Amniotic stem cell (primary cell): ENCODE measurements at places on chromosomes 3 and 15.

- peak; percentile 11 for DNase-seq
Measured at GRCh38 chr3:81728766-81729544, 32.5 kb downstream of the GBE1 start.

DNA sequence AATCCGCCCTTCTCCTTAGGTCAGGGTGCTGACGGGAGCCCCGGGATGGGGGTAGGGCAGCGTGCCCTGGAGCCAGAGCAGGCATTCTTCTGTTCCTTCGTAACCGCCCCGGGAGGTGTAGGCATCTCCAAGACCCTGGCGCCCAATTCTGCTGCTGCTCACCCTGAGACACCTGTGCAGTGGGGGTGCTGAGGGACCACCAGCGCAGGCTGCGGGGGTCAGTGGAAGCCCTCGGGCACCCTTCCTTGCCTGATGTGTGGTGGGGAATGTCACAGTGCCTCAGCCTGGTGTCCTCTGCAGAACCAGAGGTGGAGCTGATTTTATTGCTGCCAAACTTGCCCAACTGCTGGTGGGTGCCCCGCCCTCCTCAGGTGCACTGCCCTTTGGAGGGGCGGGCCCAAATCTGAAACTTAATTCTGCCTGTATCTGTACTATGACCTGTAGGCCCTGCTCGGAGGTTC, 7.3 kb downstream of the CSK start:
- DNase-seq = no peak

DNA sequence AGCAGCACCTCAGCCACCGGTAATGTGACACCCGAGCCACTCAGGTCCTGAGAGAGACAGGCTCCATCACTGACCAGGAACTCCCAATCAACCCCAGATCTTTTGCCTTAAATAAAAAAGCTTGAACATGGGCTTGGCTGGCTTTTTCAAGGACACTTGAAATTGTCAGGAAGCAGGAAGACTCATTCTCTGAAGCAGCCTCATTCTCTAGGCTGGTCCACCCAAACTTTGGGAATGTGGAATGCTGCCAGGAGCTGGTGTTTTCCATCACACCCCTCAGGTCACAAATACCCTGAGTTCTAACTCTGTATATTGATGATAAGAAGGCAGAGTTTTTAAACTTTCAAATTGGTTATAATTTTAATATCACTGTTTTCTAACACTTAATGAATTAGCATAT, 17.0 kb downstream of the CXCR6 start:
- no peak for DNase-seq

DNA sequence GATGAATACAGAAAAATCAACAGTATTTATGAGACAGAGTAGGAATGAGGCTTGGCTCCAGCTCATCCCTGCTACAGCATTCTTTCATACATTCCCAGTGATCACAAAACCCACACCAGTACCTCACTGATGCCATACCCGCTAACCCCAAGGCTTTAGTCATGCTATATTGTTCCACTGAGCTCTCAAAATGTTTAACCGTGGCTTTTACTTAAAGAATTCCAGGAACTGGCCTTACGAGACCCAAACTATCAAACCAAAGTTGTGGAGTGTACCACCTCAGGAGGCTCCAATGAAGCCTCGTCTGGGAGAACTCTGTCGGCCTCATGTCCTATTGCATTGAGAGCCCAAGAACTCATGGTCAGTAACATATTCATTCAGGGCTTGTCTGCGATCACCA, 278.9 kb downstream of the ULK4 start:
- DNase-seq = no peak

- DNase-seq = no peak
Measured at GRCh38 chr3:66435989-66436388, 64.8 kb downstream of the LRIG1 start.

GRCh38 chr3:61520966-61521628, 40.3 kb upstream of the PTPRG start:
- no peak for DNase-seq

DNA sequence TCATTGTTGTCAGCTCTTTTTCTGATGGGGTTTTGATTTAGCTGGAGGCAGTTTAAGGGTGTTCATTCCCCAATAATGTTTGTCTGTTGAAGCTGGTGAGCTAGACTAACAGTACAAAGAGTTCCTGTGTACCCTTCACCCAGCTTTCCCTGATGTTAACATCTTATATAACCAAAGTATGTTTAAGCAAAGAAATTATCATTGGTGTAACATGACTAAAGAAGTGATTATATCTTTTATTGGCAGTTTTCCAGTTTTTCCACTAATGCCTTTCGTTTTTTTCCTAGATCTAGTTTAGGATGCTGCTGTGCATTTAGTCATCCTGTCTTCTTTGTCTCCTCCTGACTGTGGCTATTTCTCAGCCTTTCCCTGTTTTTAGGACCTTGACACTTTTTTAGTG, 165.6 kb downstream of the LPP start:
- DNase-seq = peak; percentile 16

DNA sequence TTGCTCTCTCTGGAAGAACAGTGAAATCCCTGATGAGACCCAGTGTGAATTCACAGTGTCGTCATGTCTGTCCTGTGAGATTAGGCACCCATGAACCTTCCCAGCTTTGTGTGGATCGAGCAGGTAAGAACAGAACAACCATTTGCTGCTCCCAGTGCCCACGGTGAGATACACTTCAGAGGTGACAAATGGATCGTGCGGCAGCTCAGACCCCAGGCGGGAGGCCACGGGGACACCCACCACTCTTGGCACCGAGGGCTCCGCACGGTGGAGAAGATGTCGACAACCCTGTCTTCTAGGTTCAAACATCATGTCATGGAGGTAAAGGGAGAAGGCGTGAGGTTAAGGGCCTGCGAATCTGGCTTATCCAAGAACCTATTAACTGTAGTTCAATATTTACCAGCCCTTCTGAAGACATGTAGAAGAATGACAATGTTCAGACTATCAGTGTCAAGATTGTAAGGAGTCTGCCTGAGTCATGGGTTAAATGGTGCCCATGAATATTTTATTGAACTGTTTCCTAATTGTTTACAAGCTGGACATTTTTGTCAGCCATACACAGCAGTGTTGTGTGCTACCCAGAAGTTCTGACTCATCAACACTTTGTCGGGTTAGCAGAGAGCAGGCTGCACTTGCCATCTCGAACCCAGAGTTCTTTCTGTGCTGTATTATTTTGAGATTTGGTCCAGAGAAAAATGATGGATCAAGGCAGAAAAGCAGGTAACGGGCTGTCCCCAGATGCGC, 15.5 kb upstream of the PCSK6 start:
- no peak for DNase-seq

DNA sequence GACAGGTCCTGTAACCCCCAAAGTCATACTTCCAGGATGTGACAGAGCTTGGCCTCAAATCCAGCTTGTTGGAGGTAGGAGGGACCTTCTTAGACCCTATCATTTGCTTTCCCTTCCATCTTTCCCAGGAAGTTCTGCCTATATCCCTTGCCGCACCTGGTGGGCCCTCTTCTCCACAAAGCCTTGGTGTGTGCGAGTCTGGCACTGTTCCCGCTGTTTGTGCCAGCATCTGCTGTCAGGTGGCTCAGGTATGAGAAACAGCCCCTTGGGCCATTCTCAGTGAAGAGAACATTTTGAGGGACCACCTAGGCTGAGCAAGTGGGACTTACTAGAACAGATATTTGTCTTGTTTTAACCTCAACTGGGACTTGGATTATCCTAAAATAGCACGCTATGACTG, 1.3 kb downstream of the IL17RE start:
- DNase-seq = no peak
